ENCODE measurements at places on chromosomes 13 and 19.

- no peak for DNase-seq
Observed at GRCh38 chr19:48351341-48351752, 12.4 kb downstream of the TMEM143 start.

DNA sequence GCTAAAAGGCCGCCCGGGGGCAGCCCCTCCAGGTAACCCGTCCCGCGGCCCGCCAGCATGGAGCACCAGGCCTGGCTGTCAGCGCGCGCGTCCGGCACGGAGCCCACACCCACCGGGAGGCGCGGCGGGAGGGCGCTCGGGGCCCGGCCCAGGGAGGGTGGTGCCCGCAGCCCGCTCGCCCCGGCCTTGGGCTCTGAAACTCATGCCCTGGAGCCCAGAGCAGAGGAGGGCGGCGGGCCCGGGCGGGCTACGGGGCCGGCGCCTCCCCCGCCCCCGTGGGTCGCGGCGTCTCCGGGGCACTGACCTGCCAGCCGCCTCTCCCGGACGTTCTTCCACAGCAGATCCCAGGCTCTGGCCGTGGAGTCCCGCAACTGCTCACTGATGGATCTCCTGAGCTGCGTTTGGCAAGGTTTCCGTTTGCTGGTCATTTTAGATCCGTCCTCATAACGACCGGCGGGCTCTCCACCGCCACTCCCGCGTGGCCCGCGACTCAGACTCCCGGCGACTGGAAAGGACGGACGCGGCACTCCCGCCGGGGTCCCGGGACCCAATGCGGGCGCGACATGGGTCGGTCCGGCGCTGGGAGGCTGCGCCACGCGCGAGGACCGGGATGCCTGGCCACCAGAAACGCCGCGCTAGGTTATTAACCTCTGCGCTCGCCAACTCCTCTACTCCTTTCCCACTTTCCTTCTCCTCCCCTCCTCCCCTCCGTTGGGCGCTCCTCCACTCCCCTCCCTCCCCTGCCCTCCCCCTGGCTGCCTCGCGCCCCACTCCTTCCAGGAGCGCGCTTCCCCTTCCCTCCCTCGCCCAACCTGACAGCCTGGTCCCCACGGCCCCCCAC lies 64.7 kb upstream of the STARD13 start:
- DNase-seq: peak; percentile 27

DNA sequence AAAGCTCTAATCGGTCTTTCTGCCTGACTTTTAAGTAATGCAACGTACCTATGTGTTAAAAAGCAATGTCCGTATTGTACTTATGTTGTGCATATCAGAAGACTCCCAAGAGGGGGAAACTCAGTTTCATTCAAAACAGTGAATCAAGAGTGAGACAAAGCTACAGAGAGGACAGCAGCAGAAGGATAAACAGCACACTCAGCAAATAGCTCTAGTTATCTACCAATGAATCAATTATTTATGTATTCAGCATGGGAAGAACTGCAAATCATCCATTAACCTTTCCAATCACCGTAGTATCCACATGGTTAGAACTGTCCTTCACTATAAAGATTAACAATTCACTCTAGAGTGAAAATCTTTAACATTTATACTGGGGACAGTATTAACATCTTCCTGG lies 36.7 kb upstream of the SOHLH2 start:
- no peak for DNase-seq

DNA sequence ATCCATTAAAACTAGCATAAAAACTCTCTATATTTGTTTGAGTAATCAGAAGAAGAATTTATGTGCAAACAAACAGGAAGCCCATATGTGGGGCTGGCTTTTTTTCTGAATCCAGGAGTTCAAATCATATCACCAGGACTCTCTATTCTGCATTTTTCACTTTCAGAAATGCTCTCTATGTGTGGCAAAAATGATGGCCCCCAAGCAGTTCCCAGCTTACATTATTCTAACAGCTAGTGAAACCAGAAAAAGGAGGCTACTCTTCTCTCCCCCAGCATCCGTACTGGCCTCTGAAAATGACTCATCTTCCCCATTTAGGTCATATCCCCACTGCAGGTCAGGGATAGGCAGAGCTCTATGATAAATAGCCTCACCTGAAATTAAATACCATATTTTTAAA lies 20.4 kb downstream of the RBM26 start:
- DNase-seq: no peak

GRCh38 chr13:46535825-46536224 lies 17.1 kb upstream of the LRCH1 start:
- no peak for DNase-seq

DNA sequence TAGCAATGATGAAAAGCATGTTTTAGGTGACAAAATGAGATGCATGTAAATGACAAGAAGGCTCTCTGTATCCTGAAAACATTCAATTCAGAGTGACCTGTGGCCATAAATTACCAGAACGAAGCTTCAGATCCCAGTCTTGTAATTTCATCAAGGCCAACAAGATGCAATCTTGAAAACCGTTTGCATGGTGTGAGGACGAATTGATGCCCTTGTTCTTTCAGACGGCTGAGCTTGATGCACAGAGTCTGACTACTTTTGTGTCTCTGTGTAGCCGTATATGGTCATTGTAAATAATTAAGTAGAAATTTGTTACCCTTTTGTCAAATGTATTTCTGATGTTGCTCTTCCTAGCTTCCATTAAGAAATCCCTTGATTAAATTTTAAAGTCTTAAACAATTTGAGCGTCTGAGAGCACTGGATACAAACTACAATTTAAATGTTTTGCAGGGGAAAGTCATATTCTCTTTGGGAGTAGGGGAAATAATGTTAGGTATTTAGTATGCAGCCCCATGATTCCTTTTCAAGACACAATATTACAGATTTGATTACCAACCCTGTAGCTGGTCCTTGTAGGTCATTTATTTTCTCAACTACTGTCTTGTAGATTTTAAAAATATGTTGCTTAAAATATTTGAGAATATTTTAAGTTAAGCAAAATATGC lies 125.8 kb upstream of the PCDH9 start:
- DNase-seq: peak; percentile 72

DNA sequence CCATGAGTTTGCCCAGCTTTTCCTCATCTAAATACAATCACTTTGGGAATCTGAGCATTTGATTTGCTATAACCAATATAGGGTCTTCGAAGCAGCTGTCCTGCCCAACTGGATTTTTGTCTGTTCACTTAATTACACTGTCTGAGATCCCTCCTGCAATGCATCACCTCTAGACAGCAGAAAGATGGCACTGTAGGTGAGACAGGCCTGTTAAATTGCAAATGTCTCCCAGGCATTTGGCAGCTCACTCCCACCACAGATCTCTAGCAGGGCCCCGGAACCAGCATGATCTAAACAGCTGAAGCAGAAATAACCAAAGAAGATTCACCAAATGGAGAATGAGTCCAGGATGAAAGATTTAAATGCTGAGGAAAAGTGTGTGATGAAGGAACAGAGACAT lies 41.9 kb upstream of the SERPINE3 start:
- DNase-seq: peak; percentile 67

DNA sequence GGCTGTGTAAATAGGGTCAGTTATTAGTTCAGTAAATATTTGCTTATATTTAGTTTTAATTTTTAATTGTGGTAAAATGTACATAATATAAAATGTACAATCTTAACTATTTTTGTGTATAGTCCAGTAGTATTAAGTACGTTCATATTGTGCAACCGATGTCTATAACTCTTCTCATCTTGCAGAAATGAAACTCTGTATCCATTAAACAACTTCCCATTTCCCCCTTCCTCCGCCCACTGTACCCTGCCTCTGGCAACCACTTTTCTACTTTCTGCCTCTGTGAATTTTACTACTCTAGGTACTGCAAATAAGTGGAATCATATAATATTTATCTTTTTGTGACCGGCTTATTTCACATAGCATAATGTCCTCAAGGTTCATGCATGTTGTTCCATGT lies 24.4 kb downstream of the UBAC2 start:
- DNase-seq: no peak

DNA sequence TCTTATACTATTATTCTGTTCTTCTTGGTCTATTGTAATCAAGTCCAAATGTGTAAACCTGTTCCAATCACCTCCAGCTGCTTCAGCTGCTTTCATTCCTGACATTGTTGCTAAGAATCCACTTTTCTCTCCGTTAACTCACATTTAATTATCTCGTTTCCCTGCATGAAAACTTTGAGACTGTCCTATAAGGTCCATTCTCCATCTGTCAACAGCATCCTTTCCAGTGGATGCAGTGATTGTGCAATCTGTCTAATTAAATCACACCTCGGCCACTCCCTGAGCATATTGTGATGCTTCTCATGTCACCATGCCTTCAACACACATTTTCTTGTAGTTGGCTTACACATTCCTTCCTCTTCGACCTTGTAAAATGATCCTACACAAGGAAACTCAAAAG lies 1626.9 kb upstream of the SLC10A2 start:
- DNase-seq: no peak

DNA sequence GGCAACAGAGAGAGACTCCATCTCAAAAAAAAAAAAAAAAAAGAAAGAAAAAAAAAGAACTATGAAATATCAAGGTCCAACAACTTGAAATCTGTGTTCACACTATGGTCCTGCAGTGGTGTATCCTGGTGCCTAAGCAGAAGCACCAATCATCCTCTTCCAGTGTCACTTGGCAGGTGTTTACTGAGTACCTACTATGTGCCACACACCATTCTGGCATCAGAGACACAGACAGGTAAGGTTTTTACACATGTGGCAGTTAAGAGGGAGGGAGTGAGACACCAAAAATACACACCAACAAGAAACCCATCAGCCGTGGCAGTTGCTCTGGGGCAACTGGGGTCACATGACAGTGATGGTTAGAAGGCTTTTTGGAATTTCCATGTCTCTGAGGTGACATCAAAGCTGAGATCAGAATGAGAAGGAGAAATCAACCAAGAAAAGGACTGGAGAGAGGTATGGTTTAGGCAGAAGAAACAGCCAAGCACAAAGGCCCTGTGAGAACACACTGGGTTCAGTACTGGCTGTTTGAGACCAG lies 17.6 kb downstream of the PBX4 start:
- DNase-seq: no peak

All from SK-N-DZ (cell line).